Sigmoid colon (tissue), 7 donors: ENCODE measurements at places on chromosomes 6 and 20. TPM values are rescaled to one million over a fixed set of nuclear protein-coding genes. Genes with fewer than 3 reads are reported as not detected.

The BMP2 gene
- 2.8 TPM for total RNA-seq

GRCh38 chr20:33863440-33864323, 52.5 kb downstream of the CHMP4B start:
- no peak overlapping the region for H3K4me3 ChIP-seq
- no peak for DNase-seq
- H3K27ac ChIP-seq, result no peak overlapping the region
- no peaks in the 10 kb centered on the region for H3K27me3 ChIP-seq
- H3K4me1 ChIP-seq, result peaks cover 18% of the 10 kb centered on the region

DNA sequence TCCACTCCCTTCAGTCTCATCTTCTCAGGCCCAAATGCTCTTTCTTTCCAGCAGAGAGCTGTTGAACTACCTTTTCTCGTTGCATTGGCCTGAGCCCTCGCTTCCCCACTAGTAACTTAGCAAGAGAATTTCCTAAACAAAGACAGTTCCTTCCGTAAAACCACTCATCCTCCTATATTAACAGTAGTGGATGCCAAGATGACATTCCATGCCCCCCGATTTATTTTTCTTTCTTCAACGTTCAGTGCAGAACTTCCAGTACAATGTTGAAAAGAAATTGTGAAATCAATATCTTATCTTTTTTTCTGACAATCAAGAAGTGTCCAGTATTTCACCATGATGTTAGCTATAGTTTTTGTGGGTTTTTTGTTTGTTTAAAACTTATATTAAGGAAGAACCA, 45.8 kb downstream of the SOX4 start:
- H3K36me3 ChIP-seq, result no peaks in the 10 kb centered on the region
- H3K4me1 ChIP-seq, result no peaks in the 10 kb centered on the region
- no peak overlapping the region for H3K27ac ChIP-seq
- no peaks in the 10 kb centered on the region for H3K27me3 ChIP-seq
- H3K4me3 ChIP-seq, result no peak overlapping the region

- no peaks in the 10 kb centered on the region for H3K27me3 ChIP-seq
- DNase-seq, result no peak
- H3K4me1 ChIP-seq, result no peaks in the 10 kb centered on the region
- H3K4me3 ChIP-seq, result no peak overlapping the region
- H3K36me3 ChIP-seq, result no peaks in the 10 kb centered on the region
These were observed 645.9 kb upstream of the CITED2 start for GRCh38 chr6:140020207-140020791.

- no peak overlapping the region for H3K4me3 ChIP-seq
- no peaks in the 10 kb centered on the region for H3K27me3 ChIP-seq
- no peak overlapping the region for H3K27ac ChIP-seq
- no peaks in the 10 kb centered on the region for H3K4me1 ChIP-seq
- no peaks in the 10 kb centered on the region for H3K36me3 ChIP-seq
These were observed 84.6 kb upstream of the JAG1 start for GRCh38 chr20:10758446-10758845.

GRCh38 chr6:170450916-170451761, 102.0 kb downstream of the PSMB1 start:
- no peak for DNase-seq
- H3K36me3 ChIP-seq, result no peaks in the 10 kb centered on the region
- no peak overlapping the region for H3K4me3 ChIP-seq
- no peaks in the 10 kb centered on the region for H3K27me3 ChIP-seq
- no peak overlapping the region for H3K27ac ChIP-seq

DNA sequence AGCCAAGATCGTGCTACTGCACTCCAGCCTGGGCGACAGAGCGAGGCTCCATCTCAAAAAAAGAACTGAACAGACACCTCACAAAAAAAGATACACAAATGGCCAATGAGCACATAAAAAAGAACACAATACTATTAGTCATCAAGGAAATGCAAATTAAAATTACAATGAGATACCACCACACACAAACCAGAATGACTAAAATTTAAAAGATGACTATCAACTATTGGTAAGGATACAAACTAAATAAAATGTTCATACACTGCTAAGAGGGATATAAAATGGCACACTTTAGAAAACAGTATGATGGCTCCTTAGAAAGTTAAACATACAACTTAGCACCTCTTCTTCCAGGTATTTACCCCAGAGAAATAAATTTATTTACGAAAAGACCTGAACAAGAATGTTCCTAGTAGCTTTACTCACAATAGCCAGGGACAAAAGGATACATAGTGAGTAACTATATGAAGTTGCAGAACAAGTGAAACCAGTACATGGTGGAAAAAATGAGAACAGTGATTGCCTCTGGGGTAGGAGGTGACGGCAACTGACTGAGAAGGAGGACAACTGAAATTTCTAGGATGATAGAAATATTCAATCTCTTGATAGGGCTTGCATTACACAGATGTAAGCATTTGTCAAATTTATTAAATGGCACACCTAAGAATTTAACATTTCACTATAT, 53.2 kb downstream of the FAM8A1 start:
- H3K36me3 ChIP-seq, result no peaks in the 10 kb centered on the region
- no peaks in the 10 kb centered on the region for H3K27me3 ChIP-seq
- no peak overlapping the region for H3K4me3 ChIP-seq
- no peaks in the 10 kb centered on the region for H3K4me1 ChIP-seq
- DNase-seq, result no peak

DNA sequence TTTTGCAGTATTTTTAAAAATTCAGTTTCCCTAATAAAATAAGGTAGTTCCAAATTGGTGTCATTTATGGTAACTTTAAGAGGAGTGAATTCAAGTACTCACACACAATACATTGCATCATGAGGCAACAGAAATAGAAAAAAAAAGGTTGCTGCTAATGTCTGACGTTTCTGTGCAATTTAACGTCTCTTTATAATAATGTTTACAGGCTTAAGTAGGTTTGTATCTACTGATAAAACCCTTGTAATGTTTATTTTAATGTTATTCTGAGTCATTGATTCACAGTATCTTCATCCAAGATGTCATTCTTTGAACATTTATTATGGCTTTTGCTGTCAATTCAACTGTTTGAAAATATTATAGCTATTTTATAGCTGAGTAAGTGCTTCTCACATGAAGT, 86.0 kb downstream of the RNF217 start:
- peaks cover 2% of the 10 kb centered on the region for H3K36me3 ChIP-seq
- no peaks in the 10 kb centered on the region for H3K27me3 ChIP-seq
- H3K4me3 ChIP-seq, result no peak overlapping the region
- no peak for DNase-seq
- no peaks in the 10 kb centered on the region for H3K4me1 ChIP-seq

DNA sequence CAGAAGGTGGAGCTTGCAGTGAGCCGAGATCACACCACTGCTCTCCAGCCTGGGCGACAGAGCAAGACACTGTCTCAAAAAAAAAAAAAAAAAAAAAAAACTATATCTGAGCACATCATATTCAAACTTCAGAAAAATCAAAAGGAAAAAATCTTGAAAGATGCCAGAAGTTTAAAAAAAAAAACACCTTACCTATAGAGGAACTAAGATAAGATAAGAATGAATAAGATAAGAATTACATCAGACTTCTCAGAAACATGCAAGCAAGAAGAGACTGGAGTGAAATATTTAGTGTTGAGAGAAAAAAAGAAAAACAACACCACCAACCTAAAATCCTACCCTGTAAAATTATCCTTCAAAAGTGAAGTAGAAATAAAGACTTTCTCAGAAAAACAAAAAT, 116.8 kb upstream of the ARID1B start:
- no peak overlapping the region for H3K27ac ChIP-seq
- H3K4me3 ChIP-seq, result no peak overlapping the region
- no peaks in the 10 kb centered on the region for H3K27me3 ChIP-seq
- no peaks in the 10 kb centered on the region for H3K36me3 ChIP-seq
- peaks cover 18% of the 10 kb centered on the region for H3K4me1 ChIP-seq
